ENCODE measurements at places on chromosomes 7 and 10.

DNA sequence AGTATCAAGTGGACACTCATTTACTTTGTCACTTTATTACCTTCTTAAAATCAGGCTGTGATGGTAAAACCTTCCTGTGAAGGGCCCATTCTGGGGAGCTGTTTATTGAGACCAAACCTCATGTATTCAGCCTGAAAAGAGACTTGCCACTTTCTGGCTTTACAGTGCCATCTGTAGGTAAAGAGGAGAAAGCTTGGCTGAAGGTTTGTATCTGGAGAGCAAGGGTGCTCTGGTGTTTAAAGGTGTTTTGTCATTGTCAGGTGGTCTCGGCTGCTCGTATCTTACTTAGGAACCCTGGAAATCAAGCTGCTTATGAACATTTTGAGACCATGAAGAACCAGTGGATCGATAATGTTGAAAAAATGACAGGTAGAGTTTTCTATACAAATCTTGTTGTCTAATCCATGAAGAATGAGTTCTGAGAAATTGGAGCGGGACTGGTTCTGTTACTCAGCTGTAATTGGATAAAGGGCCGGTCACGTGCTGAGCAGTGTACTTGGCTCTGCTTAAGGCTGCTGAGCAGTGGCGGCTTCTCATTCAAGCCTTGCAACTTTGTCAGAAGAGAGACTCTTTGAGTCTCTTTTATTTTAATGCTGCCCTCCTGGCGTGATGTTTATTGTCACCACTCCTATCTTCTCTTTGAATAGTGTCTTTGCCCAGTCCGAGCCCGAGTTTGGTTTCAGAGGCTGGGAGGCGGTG, 46.9 kb downstream of the AP3M1 start:
- DNase-seq: no peak

- no peak for DNase-seq
Observed at GRCh38 chr7:4260867-4261600, 421.1 kb upstream of the FOXK1 start.

- DNase-seq: no peak
Observed at GRCh38 chr10:132745511-132745910, 40.4 kb downstream of the NKX6-2 start.

DNA sequence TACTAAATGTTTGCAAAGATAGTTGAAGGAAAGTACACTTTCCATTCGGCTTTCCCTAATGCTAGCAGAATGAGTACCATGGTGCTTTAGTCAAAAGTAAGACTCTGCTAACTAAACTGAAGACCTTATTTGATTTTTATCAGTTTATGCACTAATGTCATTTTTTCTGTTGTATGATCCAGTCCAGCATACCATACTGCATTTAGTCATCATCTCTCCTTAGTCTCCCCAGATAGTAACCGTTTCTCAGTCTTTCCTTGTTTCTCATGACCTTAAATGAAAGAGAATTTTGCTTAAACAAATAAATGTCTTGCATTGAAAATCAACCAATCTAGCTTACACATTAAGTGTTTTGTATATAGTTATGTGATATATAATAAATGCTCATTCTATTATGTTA, 529.5 kb upstream of the SEMA3D start:
- no peak for DNase-seq

- no peak for DNase-seq
Observed at GRCh38 chr7:99366646-99367045, 7.9 kb upstream of the ARPC1B start.

DNA sequence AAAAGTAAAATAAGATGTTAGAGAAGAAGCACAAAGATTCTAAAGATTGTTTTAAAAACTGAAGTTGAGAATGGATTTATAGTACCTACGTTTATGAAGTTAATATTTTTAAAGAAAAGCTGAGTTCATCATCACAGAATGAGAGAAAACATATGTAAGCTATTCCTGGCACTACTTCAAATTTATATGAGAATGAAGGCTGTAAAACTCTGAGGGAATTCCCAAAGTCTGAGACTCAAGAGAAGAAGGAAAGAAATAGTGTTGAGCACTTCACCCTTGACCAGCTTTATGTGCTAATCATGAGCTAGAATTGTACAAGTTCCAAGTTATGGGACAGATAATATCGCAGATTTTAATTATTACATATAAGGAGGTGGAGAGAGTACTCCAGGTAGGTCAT, 323.7 kb upstream of the GNAI1 start:
- no peak for DNase-seq

DNA sequence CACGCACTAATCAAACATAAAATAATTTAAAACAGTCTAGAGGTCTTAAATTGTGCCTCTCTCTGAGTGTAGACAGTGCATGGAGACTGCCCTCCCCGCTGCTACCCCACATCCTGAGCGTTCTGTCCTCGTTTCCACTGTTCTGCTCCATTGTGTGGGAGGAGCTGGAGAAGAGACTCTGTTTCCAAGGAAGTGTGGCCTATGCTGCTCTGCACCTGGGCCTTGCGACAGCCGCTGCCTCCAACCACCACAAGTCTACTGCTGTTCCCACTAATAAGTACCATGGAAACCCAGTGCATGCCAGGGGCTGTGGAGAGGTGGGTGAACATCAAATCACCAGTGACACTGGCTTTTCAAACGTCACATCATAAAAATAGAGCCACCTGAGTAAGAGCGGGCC, 19.6 kb downstream of the NRG3 start:
- no peak for DNase-seq

DNA sequence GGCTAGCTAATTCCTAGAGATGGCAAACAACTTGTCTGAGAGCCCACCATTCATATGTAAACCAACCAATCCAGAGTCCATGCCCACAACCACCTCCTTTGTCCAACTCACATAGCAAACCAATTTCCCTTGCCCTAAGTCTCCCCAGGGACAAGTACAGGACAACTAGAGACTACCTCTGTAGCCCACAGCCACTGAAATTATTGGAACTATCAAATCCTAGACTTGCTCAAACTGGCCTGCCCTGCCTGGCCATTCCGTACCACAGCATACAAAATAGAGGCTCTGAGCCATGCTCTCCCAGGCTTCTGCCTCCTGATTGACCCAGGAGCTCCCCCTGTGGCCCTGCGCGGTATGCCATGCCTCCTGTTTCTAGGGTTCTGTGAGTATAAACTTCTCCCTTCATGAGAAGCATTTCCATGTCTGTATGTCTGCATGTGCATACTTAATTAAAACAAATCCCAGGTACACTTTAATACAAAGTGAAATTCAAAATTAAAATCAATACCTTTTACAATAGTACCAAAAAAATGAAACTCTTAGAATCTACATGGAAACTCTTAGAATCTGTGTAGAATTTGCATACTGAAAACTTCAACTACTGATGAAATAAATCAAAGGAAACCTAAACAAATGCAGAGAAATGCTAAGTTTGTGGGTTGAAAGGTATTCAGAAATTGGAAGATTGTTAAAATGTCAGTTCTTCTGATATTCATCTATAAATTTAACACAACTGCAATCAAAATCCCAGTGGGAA, 4.0 kb upstream of the HECW1 start:
- peak; percentile 60 for DNase-seq

GRCh38 chr7:32215697-32216096, 145.5 kb upstream of the PDE1C start:
- no peak for DNase-seq

GRCh38 chr10:43658227-43658626, 9.5 kb upstream of the ZNF32 start:
- no peak for DNase-seq

GRCh38 chr7:124462249-124462648, 303.3 kb downstream of the GPR37 start:
- DNase-seq: no peak

- no peak for DNase-seq
Observed at GRCh38 chr10:2471811-2472210, 595.5 kb upstream of the PFKP start.

- no peak for DNase-seq
Observed at GRCh38 chr7:100519580-100519979, 19.4 kb upstream of the AGFG2 start.

- DNase-seq: no peak
Observed at GRCh38 chr10:117991701-117992100, 55.0 kb downstream of the RAB11FIP2 start.

- DNase-seq: no peak
Observed at GRCh38 chr7:96354881-96355280, 33.0 kb upstream of the SLC25A13 start.

GRCh38 chr7:44217852-44218402, 17.1 kb downstream of the YKT6 start:
- DNase-seq: peak; percentile 22

DNA sequence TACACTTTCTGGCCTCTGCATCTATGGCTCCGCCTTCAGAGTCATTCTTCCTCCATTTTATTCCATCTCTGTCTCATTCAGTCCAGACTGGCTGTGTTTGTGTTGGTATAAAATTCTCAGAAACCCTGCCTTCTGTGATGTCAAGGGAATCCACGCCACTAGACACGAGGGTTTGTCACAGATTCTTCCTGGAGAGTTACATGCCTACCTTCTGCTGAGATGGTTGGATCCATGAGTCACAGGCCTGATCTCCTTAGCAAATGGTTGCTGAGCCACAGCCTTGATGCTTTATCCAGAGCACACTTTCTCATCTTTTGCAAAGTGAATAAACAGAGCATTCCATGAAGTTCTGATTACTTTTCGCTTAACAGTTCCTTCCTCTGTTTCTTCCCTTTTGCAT, 35.9 kb upstream of the TSPAN33 start:
- no peak for DNase-seq

Measured in left hindlimb (tissue), 1 donor.